ENCODE measurements at places on chromosomes 1 and 21. TPM values are rescaled to one million over a fixed set of nuclear protein-coding genes. Genes with fewer than 3 reads are reported as not detected.

The PLCH2 gene
- 21.0 TPM for total RNA-seq

The AGT gene
- 0.12 TPM for total RNA-seq

The TNFRSF18 gene
- 16.3 TPM for total RNA-seq

The S100A7A gene
- 24.6 TPM for total RNA-seq

The SELE gene
- total RNA-seq: 0.56 TPM

The FGR gene
- 1.3 TPM for total RNA-seq

The LEMD1 gene
- total RNA-seq: 6.1 TPM

The NBPF20 gene
- total RNA-seq: 2.1 TPM

The OR2G6 gene
- not detected for total RNA-seq

The TXNDC12 gene
- 32.8 TPM for total RNA-seq

The TMPRSS2 gene
- 41.6 TPM for total RNA-seq

The CFAP74 gene
- total RNA-seq: not detected

The TMPRSS15 gene
- total RNA-seq: not detected

The TNFRSF4 gene
- 0.36 TPM for total RNA-seq

The PTCH2 gene
- total RNA-seq: 0.40 TPM

The IPO9 gene
- 26.9 TPM for total RNA-seq

The NFASC gene
- 12.2 TPM for total RNA-seq

Data from esophagus mucosa (tissue), 1 donor.